ENCODE measurements at places on chromosomes 12 and 14.
A peak's percentile ranks its signal among the peaks of the same experiment; 100 is the strongest.

DNA sequence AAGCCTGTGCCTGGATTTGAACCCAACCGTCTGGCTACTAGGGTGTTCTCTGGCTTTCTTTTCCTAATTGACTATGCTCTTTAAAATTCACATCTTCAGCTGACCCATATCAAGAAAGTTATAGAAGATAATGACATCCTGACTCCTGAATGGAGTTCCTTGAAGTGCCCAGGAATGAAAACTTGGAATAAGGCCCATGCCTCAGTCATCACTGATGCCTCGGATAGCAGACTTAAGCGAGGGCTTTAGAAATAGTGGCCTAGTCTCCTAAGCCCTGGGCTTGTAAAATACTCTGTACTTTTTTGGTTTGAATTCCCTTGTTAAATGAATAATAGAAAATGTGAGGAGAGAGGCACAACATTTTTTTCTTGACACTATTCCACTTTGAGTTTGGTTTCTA, 39.0 kb downstream of the CHST11 start:
- no peak for DNase-seq

DNA sequence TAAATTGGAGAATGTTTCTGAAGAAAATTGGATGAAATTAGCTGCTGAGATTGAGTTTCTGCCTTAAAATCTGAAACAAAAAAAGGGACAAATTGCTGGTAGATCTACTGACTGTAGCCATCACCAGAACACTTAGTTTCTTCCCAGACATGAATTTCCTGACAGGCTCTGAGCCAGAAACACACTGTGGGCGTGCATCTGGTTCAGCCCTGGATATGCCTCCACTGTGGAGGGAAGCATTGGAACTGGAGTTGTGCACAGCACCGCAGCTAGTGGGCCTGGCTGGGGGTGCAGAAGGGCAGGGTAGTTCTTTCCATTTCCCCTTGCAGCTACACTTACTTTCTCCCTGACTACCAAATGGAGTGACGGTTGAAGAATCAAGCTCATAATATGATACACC, 31.2 kb downstream of the CREBL2 start:
- DNase-seq: no peak

DNA sequence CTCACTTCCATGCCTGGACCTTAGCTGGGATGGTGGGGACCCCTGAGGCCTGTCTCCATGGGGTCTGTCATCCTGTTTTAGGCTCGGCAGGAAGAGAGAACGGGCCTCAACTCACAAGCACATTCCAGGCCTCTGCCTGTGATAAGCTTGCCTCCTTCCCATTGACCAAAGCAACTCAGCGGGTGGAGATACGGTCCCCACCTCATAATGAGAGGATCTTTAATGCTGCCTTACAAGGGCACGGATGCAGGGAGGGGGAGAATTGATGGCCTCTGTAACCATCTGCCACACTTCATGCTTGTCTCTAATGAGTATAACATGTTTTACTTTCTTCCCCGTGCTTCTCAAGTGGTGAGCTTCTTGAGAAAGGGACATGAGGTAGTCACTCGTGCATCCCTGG, 50.0 kb downstream of the GLT1D1 start:
- no peak for DNase-seq

DNA sequence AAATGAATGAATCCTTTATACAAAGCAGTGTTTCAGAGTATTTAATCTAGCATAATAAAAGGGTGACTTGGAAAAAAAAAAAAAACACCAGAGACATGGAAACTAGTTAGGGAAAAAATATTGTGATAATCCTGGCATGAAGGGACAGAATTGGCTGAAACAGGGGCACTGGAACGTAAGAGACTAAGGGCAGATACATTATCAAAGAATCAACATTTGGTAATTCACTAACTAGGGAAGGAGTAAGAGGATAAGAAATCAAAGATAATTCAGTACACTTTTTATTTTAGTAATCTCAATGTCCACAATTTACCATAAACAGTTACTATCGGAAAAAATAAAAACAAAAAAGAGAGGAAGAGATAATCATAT, 18.2 kb downstream of the PYM1 start:
- DNase-seq: no peak

DNA sequence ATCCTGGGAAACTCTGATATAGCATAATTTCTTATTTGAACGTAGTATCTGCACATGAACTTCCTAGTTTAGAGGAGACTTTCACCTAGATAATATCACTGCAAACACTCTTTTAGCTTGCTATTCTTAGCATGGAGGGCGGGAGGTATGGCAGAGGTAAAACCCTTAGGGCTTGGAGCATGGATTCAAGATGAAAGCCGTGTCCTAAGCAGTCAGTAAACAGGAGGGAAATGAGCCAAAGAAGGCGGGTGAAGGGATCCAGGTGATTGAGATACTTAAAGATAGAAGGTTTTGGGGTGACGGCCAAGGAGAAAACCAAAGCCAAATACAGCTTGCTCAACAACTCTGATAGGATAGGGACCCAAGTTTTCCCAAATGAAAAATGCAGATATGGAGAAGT, 107.1 kb upstream of the BCAT1 start:
- no peak for DNase-seq

DNA sequence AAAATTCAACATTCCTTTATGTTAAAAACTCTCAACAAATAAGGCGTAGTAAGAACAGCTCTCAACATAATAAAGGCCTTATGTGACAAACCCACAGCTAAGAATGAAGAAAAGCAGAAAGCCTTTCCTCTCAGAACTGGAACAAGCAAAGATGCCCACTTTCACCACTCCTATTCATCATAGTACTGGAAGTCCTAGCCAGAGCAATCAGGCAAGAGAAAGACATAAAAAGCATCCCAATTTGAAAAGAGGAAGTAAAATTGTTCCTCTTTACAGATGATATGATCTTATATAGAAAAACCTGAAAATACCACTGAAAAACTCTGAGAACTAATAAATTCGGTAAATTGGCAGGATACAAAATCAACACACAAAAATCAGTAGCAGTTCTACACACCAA, 52.1 kb downstream of the STON2 start:
- no peak for DNase-seq

DNA sequence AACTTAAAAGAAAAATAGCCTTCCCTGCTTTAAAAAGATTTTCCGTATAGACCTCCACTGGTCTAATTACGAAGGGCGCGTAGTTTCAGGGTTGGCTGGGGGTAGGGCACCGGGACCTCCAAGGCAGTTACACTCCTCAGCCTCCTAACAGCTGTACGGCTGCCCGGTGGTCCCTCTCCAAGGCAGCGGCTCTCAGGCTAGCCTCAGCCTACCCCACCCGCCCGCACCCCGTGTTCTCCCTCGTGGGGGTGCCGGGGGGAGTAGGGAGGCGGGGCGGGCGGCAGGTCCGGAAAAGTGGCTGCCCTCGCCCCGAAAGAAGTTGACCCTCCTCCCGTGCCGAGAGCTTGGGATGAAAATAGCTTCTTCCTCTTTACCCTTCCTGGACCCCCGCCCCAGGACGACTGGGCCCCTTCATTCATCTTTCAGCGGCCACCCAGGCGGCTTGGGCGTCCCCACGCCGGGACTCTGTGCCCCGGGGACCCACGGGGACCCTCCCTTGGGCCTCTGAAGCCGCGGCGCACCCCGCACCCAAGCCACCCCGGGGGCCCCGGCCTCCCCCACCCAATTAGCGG, 991 bp upstream of the RCOR1 start:
- no peak for DNase-seq

DNA sequence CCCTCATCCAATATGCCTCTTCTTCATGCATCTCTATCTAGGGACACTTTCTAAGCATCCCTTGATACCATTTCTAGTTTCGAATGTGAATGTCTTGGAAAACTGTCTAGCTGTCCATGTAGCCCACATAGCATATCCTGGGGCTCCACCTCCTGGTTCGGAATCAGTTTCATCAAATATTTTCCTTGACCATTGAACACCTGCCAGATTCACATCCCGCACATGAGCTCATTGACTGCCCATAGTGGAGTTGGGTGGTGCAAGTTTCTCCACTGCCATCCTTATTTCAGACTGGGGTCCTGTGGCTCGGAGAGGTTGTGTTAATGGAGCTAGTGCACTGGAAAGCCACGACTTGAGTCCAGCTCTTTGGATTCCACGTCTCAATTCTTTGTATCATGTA, 58.6 kb upstream of the TMEM263 start:
- no peak for DNase-seq

DNA sequence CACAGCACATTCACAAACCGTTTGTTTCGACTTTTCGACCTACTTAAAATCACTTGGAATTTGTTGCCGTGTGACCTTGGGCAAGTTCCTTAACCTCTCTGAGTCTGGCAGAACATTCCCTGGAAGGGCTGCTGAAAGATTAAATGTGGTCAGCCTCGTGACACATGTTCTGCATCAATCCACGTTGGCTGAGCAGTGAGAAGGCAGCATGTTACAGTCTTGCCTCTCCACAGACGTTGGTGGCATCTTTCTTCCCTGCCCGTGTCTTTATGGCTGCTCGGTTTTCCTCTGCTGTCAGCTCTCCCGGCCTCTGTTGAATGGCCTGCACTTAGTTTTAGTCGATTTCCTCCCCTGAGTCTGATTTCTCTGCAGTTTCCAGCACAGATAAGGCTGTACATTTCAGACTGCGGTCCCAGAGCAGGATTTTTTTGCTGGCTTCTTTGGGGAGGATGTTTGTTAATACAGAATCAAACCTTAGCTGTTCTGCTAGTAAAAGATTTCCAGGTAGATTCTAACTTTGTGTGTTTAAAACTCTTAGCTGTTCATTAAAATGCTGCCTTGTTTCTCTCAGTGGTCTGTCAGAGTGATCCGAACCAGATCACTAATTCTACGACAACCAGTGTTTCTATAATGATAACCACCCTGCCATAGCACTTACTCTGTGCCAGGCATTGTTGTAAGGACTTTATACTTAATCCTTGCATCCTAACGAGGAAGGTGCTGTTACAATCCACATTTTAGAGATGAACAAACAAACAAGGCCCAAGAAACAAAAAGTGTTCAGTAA, 217.1 kb downstream of the CHST11 start:
- DNase-seq: no peak

GRCh38 chr14:93047157-93047556, 68.6 kb downstream of the ITPK1 start:
- DNase-seq: no peak

- no peak for DNase-seq
Observed at GRCh38 chr14:32826404-32827082, 112.1 kb upstream of the NPAS3 start.

- DNase-seq: no peak
Observed at GRCh38 chr14:92456215-92457015, 57.2 kb upstream of the RIN3 start.

DNA sequence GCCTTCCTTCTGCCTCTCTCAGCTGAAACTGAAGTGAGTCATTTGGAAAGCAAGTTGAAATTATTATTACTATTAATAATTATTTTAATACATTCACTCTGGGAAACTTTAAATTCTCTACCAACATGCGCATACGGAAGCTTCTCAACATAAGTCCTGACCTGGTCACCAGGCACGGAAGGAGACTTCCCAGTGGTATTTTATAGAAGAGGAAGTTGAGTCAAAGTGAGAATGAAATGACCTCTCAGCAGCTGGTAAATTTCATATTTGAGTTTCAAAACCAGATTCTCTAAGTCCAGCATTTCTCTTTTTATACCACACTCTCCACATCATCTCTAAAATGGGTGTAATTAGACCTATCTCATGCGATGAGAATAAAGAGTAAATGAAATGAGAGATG, 747.4 kb downstream of the VRK1 start:
- no peak for DNase-seq

DNA sequence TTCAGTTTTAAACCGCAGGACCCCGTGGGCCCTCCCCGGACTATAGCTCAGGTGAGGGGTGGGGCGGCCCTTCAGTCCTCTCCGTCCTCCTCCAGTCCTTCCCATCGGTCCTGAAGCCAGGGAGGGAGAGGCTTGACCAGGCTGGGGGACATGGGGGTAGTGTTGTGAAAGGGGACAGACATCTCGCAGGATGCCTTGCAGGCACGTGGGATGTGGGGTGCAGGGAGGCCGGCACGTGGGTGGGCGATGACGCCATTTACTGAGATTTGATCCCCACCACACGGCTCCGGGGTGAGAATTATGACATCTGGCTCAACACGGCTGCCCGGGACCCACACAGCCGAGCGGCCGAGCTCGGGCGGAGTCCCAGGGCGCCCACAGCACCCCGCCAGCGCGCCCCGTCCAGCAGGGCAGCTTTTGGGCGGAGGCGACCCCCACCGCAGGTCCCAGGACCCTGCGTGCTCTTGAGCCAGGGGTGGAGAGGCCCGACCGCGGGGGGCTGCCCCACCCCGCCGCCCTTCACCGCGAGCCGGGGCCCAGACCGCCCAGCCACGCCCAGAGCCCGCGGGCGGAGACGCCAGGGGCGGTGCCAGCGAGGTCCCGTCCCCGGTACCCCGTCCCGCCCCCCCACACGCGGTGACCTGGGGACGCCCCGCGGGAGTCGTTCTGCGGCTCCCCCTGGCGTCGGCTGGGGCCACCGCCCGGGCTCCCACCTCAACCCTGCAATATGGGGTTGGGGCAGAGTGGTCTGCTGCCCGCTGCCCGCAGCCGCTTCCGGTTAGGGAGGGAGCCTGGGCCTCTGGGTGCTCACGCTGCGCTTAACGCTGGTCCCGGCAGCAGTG, 3.3 kb upstream of the EXOC3L4 start:
- DNase-seq: peak; percentile 63

DNA sequence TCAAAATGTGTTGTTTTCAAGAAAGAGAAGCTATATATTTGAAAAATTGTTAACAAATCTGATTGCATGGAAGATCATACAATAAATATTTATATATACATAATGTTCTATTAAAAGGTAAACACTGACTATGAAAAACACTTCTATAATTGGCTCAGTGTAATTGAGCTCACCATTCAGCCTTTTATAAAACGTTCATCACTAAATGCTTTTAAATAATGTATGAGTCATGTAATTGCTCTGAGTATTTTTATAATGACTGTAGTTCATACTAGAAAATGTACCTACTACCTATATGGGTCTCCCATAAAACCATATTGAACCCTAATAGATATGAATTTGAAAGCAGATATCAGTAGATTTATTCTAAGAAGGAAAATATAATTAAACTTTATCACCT, 240.4 kb upstream of the MGAT4C start:
- no peak for DNase-seq
